ENCODE measurements at places on chromosomes 16 and 17.
A peak's percentile ranks its signal among the peaks of the same experiment; 100 is the strongest.

DNA sequence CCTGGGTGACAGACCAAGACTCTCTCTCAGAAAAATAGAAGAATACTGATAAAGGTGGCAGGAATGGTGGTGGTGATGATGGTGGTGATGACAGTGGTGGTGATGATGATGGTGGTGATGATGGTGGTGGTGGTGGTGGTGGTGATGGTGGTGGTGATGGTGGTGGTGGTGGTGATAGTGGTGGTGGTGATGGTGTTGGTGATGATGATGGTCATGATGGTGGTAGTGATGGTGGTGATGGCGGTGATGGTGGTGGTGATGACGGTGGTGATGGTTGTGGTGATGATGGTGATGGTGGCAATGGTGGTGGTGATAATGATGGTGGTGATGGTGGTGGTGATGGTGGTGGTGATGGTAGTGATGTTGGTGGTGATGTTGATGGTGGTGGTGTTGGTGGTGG, 18.0 kb upstream of the CIITA start:
- no peak for DNase-seq

DNA sequence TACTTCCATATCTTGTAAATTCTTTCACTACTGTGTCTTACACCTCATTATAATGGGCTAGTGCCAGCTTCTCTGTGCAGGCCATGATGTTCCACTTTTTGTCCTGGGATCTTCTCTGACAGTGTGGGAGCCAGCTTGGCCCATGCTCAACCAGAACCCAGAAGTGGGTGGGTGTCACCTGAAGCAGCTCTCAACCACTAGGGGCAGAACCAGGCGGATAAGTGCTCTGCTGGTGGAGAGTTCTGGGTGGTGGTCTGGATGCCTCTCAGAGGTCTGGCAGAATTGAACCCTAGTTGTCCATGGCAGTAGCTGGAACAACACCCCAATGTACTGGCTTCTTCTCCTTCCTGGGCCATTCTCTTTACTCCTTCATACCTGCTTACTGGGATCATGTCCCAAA, 254.1 kb upstream of the N4BP1 start:
- DNase-seq, result no peak

DNA sequence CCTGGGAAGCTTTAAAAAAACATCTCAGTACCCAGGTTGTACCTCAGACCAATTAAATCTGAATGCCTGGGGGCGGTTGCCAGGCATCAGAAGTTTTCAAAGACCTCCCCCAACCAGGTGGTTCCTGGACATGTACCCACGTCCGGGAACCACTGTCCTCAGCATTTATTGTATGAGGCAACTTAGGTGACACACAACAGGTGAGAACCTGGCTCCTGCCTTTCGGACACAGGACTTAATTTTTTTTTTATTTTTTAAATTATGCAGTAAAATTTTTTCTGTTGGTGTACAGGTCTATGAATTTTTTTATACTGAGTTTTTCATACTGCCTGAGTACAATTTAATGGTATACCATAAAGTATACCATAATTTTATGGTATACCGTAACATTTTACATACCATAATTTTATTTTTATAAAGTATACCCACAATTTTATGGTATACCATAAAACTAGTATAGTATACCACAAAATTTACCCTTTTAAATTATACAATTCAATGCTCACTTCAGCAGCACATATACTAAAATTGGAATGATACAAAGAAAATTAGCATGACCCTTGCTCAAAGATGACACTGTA, 38.7 kb upstream of the DHX8 start:
- peak; percentile 68 for DNase-seq

DNA sequence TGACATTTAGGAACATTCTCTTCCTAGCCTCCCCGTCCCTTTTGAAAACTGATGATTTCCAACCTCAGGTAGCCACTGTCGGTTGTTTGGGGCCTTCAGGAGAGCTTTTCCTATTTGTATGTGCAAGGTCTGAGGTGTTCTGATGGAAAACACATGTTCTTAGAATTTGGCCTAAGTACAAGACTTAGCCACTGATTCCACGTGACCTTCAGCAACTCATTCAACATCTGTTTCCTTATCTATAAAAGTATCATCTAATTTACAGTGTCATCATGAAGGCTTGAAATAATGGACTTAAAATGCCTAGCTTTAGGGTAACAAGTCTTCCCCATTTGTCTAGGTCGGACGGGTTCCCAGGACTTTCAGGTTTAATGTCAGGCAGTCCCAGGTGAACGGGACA, 259.3 kb downstream of the SOX9 start:
- no peak for DNase-seq

GRCh38 chr17:40646791-40647623, 611 bp downstream of the SMARCE1 start:
- DNase-seq, result peak; percentile 51

DNA sequence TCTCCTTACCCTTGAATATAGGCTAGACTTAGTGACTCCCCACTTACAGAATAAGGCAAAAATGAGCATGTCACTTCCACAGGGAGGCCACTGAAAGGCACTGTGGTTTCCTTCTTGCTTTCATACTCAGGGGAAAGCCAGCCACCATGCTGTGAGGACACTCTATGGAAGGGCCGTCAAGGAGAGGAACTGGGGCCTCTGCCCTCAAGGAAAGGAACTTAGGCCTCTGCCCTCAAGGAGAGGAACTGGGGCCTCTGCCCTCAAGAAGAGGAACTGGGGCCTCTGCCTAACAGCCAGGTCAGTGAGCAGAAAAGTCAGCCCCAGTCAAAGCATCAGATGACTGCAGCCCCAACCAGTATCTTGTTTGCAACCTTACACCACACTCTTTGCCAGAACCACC, 30.1 kb downstream of the VPS35 start:
- DNase-seq, result no peak

DNA sequence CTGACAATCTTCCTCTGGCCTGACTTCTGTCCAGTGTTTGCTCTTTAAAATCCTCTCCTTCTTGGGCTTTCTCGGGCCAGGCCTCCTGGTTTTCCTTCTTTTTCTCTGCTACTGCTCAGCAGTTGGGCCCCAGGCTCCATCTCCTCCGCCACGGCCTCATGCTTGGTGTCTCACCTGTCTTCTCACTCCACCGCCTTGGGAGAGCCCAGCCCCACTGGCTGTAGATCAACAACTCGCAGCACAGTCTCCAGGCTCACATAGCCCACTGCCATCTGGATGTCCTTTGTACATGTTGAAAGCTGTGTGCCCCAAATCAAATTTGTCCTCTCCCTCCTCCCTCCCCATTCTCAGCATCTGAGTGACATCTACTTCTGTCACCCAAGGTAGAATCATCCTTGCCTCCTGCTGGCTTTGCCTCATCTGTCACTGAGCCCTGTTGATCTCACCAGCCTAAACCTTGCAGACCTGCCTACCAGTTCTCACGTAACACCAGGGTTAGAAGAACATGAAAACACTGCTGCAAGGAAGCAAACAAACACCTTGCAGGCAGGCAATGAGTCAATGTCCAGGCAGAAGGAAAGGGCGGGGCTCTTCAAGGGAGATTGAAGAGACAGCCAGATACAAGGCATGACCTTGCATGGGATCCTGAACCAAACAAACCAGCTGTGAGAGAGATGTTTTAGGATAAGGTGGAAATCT, 103.2 kb upstream of the SMURF2 start:
- no peak for DNase-seq

- no peak for DNase-seq
Measured at GRCh38 chr17:52160136-52160567, 1.6 kb upstream of the CA10 start.

- DNase-seq, result no peak
Measured at GRCh38 chr16:1042049-1042744, 30.4 kb upstream of the SSTR5 start.

GRCh38 chr17:6523809-6524355, 32.5 kb downstream of the PITPNM3 start:
- no peak for DNase-seq
